ENCODE measurements at places on chromosomes 16 and 17.

- DNase-seq = no peak
These were observed 32.6 kb upstream of the MEOX1 start for GRCh38 chr17:43694081-43694870.

DNA sequence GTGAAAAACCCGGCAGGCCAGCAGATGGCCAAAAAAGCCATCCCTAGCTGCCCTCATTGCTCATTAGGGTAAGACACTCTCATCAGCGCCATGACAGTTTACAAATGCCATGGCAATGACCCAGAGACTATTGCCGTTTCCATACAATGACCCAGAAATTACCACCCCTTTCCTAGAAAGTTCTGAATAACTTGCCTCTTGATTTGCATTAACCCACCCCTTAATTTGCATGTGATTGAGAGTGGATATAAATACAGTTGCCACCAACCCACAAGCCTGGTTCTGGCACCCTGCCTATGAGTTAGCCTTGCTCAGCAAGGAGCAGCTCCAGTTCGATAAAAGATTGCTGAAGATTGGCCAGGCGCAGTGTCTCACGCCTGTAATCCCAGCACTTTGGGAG lies 16.1 kb upstream of the C16orf54 start:
- DNase-seq = no peak

DNA sequence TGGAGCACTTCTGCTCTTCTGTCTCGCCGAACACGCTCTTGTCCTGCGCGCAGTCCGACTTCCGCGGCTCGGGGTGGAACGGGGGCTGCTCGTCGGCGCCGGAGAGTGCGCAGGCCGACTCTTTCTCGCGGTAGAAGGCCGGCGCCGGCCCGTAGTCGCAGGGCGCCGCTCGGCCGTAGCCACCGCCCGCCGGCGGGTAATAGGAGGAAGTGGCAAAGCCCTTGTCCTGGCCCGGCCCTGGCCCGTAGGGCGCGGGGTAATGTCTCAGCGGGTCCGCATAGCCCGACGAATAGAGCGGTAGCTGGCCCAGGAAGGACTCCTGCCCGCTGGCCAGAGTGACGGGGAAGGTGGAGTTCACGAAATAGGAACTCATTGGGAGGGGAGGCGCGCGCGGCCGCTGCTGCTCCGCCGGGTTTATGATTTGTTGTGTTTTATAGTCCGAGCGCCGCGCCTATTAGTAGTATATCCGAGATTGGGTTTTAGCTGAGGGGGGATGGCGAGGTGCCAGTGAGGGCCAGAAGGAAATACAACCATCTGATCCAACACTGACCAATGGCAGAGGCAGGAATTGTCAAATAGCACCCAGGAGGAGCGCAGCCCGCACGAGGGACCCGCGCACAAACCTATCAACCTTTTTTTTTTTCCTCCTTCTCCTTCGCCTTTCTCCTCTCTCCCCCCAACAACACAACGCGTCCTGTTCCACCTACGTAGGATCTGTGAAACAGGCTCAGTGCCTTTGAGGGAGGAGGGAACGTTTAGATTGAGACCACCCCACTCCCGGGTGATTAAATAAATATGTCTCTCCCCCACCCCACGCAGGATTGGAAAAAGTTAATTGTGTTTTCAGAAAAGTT lies 4.4 kb upstream of the HOXB5 start:
- no peak for DNase-seq

DNA sequence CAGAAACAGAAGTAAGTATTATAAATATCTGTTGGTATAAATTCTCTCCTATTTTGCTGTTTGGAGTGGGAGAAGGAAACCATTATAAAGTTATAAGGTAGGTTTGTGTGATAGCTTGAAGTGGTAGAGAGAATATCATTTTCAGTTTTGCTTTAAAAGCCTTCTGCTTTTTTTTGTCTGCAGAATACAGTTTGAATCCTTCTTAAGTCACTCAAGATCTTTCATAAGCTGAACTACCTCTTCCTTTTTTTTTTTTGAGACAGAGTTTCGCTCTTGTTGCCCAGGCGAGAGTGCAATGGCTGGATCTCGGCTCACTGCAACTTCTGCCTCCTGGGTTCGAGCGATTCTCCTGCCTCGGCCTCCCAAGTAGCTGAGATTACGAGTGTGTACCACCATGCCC lies 9.0 kb downstream of the ATAD5 start:
- no peak for DNase-seq

DNA sequence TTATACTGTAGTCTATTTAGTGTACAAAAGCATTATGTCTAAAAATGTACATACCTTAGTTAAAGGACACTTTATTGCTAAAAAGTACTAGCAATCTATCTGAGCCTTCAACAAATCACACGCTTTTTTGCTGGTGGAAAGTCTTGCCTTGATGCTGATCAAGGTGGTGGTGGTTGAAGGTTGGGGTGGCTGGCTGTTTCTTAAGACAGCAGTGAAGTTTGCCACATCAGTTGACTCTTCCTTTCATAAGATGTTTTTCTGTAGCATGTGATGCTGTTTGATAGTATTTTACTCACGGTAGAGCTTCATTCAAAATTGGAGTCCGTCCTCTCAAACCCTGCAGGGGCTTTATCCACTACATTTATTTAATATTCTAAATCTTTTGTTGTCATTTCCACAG lies 8.6 kb downstream of the ADGRG5 start:
- no peak for DNase-seq

DNA sequence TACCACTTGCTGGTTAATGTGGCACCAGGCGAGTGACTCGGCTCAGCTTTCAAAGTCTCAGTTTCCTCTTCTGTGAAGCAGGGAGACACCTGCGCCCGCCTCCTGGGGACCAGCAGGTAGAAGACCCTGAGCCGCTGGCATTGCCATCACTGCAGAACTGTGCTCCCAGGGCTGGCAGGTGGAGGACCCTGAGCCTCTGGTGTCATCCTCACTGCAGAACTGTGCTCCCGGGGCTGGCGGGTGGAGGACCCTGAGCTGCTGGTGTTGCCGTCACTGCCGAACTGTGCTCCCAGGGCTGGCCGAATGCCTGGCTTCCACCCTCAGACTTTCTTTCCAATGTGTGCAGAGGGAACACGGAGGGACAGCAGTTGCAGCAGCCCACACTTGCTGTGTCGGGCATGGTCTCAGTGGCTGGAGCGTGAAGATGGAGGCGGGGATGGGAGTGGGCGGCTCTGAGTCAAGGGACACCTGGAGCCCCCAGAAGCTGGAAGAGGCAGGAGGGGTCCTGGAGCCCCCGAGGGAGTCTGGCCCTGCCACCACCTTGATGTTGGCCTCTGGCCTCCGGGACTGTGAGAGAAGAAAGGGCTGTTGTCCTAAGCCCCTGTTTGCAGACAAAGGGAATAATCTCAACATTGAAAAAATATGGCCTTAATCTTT lies 75.8 kb upstream of the METTL9 start:
- DNase-seq = no peak

GRCh38 chr16:11799509-11800381 lies 2.7 kb upstream of the ZC3H7A start:
- no peak for DNase-seq

GRCh38 chr17:81387100-81388090 lies 7.9 kb upstream of the BAHCC1 start:
- DNase-seq = no peak

GRCh38 chr16:75573955-75574354 lies 7.8 kb downstream of the GABARAPL2 start:
- no peak for DNase-seq

GRCh38 chr16:86314402-86315025 lies 195.8 kb upstream of the FOXF1 start:
- no peak for DNase-seq

DNA sequence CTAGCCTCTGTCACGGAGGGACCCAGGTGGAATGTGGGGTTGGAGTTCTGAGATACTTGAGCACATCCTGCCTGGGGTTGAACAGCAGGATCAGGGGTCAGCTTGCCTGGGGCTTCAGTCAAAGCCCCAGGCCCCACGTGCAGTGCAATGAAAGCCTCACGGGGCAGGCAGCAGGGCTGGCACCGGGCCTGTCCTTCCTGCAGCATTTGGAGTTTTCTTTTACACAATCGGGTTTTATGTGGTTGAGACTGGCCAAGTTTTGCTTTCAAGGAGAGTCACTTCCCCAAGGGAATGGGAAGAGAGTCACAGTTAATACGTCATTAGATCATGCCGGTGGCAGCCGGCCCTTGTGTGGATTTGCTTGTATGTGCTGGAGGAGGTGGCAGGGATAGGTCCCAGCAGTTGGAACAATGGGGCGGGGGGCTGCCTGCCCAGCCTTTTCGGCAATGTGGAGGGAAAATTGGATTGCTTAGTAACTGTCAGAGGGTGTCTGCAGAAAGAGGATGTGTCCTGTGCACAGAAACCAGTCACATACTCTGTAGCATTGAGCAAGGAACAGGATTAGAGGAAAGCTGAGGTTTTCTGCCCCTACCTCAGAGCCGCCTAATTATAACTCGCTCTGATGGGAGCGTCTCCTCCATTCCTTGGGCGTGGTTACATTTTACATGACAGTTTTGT lies 4.5 kb downstream of the RMI2 start:
- DNase-seq = no peak

DNA sequence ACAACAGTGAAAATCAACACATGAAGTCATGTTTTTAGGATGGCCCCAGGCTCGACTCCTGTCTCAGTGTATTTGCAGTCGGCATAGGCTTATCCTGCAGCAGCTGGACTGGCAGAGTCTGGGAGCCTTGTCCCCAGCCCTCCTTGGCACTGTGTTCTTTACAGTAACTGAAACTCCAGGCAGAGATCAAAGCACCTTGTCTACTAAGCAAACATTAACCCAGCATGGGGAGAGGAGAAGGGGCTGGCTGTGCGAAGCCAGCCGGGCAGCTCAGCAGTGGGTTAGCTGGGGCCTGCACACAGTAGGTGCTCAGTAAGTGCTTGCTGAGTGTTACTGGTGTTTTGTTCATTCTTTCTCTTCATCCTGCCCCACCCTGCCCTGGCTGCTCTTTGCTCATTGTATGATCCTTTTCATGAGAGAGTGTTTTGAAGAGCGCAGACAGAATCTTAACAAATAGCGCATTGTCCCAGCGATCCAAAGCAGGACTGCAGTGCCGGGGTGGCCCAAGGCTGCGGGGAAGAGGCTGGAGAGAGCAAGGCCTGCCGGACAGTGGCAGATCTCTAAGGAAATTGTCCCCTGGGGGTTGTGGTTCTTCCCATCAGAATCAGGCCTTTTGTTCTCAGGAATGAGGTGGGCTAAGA lies 23.5 kb upstream of the ITGB4 start:
- no peak for DNase-seq

DNA sequence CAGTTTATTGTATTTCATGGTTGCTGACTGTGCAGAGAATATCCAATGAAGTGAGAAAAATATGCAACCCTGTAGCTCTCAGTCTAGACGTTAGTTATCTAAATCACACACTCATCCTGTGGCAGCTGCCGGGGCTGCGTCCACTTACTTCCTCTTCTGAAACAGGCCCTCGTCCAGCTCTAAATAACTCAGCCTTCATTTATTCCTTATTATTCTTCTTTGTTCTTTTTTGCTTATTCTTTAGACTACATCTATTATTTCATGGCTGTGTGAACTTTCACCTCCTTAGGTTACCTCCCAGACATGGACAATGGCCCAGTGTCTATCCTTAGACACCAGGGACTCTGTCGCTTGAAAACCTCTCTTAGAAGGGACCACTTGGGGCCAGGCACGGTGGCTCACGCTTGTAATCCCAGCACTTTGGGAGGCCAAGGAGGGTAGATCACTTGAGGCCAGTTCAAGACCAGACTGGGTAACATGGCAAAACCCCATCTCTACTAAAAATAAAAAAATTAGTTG lies 3.4 kb upstream of the THUMPD1 start:
- no peak for DNase-seq

DNA sequence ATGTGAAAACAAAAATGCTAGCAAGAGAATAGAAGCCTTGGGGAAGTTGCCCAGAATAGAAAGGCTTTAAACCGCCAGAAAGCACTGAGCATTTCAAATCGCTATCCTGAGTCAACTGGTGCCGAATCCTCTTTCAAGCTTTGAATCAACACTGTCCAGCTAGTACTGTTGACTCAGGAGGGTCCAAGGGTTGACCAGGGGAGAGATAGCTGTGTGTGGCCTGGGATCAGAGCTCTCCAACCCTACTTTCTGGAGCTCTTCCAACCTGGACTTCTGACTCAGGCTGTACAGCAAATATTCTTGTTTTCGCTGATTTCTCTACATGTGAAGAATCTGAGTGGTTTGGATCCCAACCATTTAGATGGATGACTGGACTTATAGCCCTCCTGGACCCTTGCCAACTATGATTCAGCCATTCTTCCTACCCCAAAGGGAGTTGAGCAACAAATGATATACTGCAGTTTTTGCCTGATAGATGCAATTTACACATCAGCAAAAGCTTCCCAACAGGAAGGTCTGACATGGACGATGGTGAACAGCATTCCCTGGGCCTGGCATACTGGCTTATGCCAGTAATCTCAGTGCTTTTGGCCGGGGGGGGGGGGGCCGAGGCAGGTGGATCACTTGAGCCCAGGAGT lies 154.0 kb upstream of the SDK2 start:
- DNase-seq = peak; percentile 36

DNA sequence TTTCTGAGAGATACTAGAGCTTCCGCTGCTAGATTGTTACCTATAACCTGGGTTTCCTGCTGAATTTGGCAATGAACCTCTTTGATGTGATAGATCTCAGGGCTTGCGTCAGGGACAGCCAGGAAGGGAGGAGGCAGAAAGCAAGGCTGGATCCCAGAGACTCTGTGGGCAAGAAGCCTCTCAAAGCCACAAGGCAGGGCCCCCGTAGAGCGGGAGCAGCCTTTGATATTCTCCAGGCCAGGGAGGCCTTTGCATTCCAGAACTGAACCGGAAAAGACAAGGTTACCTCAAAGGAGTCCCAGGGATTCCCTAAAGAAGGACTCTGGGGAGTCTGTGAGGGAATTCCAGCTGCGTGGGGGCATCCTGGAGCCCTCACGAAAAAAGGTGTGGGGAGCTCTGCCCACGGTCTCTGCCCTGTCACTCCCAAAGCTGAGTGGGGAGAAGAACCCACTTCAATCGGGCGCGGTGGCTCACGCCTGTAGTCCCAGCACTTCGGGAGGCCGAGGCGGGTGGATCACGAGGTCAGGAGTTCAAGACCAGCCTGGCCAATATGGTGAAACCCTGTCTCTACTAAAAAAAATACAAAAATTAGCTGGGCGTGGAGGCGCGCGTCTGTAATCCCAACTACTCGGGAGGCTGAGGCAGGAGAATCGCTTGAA lies 14.3 kb upstream of the SCIMP start:
- DNase-seq = no peak

GRCh38 chr17:66865151-66865550 lies 30.2 kb downstream of the CACNG5 start:
- no peak for DNase-seq

Data from AG04449 (cell line).